ENCODE measurements at places on chromosomes 13 and 19.
A peak's percentile ranks its signal among the peaks of the same experiment; 100 is the strongest.

GRCh38 chr13:66339214-66339613 lies 890.9 kb downstream of the PCDH9 start:
- DNase-seq = no peak

GRCh38 chr13:35630551-35631275 lies 154.2 kb upstream of the MAB21L1 start:
- DNase-seq = no peak

DNA sequence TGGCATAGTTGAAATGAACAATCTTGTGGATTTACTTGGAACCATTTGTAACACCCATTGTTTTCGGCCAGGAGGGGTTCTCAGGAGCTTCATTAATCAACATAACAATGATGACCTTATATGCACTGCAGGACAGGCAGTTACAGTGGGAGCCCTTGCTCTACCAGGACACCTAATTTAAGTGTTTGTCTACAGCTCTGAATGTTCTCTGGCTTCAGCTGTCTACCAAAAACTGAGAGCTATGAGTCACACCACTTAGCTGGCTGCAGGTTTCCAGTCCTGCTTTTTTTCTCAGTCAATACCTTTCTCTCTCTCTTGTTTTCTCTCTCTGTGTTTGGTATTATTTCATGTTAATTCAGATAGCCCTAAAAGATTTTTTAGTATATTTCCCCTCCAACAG lies 105.4 kb upstream of the MBNL2 start:
- DNase-seq = no peak

DNA sequence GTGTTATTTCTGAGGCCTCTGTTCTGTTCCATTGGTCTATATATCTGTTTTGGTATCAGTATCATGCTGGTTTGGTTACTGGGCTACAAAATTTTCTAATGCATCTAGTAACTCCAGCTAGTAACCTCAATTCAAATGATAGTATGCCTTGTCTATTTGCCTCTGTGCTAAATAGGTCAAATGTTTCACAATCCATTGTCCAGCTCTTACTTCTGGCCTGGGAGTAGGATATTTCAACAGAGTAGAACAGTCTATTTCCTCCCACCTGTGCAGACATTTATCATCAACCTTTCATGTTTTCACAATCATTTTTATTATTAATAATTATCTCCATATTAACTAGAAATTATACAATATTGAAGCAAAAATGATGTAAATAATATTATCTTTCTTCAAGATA lies 18.1 kb upstream of the NDFIP2 start:
- DNase-seq = no peak

DNA sequence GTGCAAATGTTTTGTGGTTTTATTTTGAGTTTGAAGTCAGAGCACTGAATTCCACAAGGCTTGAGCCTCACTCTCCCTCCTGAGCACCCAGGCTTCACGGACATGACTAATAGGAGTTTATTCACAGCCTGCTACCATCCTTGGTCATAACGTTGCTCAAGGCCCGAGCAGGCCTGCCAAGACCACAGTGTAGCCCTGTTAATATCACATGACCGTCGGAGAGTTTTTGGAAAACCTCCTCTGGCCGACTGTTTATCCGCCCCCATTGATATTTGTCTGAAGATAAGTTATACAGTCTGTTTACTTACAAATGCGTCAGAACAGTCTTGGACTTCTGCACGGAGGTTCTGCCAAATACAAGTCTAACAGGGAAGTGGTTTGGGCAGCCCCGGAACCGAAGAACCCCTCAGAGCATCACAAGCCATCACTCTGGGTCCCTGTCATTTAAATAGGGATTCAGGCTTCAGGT lies 89.9 kb downstream of the COL4A2 start:
- DNase-seq = peak; percentile 92

GRCh38 chr13:50993934-50994333 lies 84.3 kb downstream of the RNASEH2B start:
- no peak for DNase-seq

- no peak for DNase-seq
Observed at GRCh38 chr13:45024847-45025246, 35.5 kb downstream of the GPALPP1 start.
